ENCODE measurements at places on chromosomes 3 and 15.
A peak's percentile ranks its signal among the peaks of the same experiment; 100 is the strongest.

GRCh38 chr3:58680879-58681525, 14.4 kb upstream of the FAM3D start:
- no peak for DNase-seq

GRCh38 chr3:129412542-129413198, 15.8 kb downstream of the EFCAB12 start:
- DNase-seq = no peak

GRCh38 chr15:85583923-85584390, 203.6 kb downstream of the AKAP13 start:
- peak; percentile 52 for DNase-seq

- DNase-seq = no peak
Measured at GRCh38 chr3:2921903-2922302, 188.3 kb downstream of the IL5RA start.

- DNase-seq = no peak
Measured at GRCh38 chr3:72381584-72381983, 466.7 kb downstream of the SHQ1 start.

DNA sequence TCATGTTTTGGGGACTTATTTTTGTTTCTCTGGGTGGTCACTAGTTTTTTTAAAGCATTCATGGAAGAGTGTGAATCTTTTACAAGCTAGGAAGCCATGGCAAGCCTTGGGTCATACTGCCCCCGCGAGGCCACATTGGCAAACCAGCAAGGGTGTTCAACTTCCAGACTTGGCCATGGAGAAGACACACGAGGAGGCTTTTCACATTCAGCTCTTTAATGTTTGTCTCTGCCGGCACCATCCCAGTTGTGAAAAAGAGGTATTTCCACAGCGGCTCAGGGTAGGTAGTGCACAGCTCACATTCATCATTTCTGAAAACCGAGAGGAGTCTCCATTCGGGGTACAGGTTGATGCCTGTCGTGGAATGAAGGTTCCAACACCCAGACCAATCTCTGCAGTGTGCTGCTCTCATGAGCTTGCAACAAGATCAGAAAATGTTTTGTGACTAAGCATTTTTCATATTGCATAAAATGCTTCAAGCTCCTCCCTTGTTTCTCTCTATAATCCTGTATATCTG, 7.7 kb downstream of the CCR5 start:
- peak; percentile 75 for DNase-seq

- DNase-seq = peak; percentile 5
Measured at GRCh38 chr3:29763115-29763514, 482.2 kb downstream of the RBMS3 start.

DNA sequence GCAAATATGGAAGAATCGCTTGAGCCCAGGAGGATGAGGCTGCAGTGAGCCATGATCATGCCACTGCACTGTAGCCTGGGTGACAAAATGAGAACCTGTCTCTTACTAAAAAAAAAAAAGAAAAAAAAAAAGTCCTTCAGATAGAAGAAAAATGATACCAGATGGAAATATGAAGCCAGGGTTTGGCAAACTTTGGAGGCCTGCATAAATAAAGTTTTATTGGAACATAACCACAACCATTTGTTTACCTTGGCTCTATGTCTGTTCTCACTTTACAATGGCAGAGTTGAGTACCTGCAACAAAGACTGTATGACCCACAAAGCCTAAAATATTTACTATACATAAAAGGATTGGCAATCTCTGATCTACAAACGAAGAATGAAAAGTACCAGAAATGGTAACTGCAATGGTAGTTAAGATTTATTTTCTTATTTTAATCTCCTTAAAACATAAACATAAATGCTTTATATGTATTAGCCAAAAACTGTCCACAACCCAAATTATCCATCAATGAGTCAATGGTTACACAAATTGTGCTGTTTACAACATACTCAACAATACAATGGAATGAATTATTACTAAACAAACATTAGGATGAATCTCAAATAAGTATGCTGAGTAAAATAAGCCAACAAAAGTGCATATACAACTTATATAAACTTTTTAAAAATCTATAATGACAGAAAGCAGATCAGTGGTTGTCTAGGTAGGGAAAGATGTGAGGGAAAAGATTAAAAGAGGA, 41.8 kb downstream of the GOLGB1 start:
- no peak for DNase-seq

DNA sequence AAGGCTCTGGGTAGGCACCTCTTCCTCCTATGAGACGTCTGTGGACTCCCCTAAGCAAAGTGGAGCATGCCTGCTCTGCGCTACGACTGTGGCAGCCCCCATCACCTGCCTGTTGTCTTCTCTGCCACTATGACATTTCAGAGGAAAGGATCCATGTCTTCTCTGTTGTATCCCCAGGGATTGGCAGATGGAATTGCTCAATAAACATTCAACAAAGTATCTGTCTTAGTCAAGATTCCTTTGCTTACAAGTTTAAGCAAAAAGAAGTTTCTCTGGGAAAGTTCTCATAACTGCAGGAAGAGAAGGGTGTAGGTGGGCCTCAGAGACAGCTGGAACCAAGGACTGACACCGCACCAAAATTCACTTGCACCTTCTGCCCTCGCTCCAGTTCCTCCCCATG, 34.3 kb downstream of the AMOTL2 start:
- no peak for DNase-seq

GRCh38 chr3:44890258-44890657, 15.8 kb downstream of the TGM4 start:
- DNase-seq = no peak

- no peak for DNase-seq
Measured at GRCh38 chr3:184426691-184427141, 46.9 kb downstream of the CHRD start.

DNA sequence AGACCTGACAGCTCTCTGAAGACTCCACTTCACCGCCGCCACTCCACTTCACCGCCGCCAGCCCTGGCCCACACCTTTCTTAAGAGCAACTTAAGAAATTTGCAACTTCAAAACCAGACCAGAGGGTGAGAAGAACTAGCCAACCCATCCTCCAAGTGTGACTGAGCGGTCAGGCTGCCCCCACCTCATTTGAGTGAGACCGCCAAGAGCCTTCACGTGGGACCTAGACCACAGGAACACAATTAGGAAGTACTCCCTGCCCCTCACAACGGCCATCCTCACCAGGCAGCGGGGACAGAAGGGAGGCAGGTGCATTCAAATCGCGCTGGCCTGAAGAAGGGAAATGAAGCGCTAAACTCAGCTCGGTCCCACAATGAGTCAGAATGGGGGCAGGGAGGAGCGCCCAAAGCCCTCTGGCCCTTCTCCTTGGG, 156.8 kb upstream of the BCL6 start:
- no peak for DNase-seq

DNA sequence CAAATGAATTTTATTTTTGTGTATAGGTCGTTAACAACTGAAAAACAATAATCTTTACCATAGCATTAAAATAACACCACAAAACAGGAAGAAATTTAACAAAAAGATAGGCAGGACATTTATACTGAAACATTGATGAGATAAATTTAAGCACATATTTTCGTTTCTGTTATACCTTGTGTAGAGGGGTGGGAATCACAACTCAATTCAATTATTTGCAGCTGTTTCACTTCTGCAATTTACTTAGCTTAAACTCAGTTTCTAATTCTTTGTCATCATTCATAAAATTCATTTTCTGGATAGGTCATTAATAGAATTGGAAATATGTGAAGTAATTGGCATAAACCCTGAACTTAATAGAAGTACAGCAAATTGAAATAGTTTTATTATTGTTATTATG, 42.3 kb downstream of the TP63 start:
- no peak for DNase-seq

DNA sequence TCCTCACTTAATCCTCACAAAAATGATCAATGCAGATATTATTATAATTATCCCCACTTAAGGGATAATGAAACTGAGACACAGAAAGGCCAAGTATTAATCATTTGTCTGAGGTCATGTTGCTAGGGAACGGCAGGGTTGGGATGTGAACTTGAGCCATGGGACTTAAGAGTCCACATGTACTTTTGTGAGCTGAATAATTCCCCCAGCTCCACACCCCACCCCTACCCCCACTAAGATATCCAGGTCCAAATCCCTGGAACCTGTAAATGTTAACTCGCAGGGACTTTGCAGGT, 290.5 kb upstream of the GADL1 start:
- DNase-seq = no peak
